Stimulated activated CD8-positive, alpha-beta memory T cell treated with anti-CD3 and anti-CD28 coated beads, Interleukin-4, amount 100 ng/mL, for 1 hour (primary cell): ENCODE measurements at places on chromosomes 13 and 19.

DNA sequence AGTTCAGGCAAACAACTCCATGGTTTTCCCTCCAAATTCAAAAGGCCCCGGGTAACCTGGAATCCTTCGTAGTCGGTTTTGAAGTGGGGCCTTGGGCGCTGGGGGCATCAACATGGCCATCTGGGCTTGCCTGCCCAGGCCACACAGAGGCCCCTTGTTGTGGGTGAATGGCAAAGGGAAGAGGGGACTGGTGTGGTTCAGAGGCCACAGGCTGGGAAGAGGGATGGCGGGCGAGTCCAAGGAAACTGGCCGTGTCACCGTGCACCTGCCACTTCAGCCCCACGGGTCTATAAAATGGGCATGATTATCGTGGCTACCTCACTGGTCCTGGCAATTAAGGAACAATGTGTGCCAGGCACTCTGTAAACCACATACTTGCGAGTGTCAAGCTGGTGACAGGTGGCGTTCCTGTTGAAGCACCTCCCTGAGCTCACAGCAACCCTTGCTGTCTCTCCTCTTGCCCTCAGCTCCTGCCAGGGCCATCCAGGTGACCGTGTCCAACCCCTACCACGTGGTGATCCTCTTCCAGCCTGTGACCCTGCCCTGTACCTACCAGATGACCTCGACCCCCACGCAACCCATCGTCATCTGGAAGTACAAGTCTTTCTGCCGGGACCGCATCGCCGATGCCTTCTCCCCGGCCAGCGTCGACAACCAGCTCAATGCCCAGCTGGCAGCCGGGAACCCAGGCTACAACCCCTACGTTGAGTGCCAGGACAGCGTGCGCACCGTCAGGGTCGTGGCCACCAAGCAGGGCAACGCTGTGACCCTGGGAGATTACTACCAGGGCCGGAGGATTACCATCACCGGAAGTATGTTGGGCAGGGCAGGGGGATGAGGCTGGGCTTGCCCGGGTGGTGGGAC, 1.3 kb downstream of the LSR start:
- no peak for DNase-seq

DNA sequence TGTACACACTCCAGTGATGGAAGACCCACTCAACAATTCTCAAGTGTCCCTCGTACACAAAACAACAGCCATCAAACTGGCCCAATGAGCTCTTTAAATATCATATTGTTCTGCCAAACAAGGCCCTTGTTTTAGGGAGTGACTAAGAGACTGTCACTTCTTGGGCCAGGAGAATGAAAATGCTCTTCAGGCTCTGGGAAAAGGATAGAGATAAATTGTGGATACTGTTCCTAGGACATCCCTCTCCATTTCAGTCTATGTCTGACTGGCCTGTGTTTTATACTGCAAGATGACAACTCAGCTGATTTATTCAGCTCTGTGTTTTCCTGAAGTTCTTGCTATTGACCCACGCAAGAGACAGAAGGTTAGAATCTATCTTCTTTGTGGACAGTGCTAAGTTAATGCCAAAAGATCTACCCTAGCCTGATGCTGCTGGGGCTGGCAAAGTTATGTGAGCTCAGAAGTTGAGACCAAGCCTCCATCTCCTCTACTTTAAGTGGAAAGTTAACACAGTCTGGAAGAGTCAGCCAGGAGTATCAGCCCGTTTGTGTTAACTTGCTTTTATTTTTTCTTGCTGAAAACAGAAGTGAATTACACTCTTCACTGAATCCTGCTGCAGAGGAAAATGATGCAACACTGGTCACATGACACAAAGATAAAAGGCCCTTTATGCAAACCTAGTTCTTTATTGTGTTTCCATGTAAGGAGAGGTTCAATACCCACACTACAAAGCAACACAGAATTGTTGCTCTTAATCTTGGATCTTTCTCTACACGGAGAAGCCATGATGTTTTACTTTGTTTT, 14.6 kb downstream of the FRY start:
- no peak for DNase-seq

- peak; percentile 36 for DNase-seq
Observed at GRCh38 chr19:41302624-41303351, 7.2 kb upstream of the CCDC97 start.

- no peak for DNase-seq
Observed at GRCh38 chr19:3233831-3234230, 9.4 kb downstream of the CELF5 start.

- DNase-seq: no peak
Observed at GRCh38 chr19:55031178-55031577, 6.9 kb downstream of the GP6 start.
